GM20000 (cell line): ENCODE measurements at places on chromosomes 7 and 10.

- DNase-seq: no peak
Measured at GRCh38 chr7:104723001-104723400, 291.0 kb upstream of the KMT2E start.

GRCh38 chr7:83509255-83510021 lies 139.5 kb downstream of the SEMA3E start:
- no peak for DNase-seq

DNA sequence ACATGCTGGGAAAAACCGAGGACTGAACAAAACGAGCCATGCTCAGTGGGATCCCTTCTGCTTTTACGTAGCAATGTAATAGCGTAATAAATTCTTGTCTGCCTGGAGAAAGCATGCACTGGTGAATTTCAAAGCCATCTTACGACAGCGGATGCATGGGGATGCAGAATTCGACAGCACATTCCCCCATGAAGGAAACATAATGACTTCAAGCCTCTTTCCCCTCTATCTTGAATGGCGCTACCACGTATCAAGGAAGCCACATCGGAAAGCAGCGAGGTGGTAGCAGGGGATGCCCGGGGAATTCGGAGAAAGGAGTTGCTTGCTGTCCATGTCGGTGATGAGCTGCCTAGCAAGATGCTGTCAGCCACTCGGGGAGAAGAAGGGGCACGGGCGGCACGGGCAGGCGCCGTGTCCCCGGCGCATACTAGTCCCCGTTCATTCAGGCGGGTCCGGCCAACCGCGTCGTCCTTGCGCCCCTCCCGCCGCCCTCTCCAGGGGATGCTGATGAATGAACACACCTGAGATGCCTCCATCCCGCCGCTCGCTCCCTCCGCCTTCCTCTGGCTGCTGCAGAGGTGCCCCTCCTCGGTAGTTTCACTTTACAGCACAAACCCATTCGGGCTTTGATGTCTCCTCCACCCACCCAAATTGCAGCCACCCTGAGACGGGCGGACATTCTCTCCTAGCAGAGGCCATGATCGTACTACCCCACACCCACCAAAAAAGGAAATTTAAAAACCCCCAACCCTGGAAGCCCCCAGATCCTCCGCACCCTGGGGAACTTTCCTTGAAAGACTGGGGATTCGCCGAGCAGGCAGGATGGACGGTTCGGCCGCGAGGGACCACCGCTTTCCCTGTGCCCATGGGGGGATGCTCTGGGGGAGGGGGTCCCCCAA lies 644 bp downstream of the SORBS1 start:
- peak; percentile 70 for DNase-seq

DNA sequence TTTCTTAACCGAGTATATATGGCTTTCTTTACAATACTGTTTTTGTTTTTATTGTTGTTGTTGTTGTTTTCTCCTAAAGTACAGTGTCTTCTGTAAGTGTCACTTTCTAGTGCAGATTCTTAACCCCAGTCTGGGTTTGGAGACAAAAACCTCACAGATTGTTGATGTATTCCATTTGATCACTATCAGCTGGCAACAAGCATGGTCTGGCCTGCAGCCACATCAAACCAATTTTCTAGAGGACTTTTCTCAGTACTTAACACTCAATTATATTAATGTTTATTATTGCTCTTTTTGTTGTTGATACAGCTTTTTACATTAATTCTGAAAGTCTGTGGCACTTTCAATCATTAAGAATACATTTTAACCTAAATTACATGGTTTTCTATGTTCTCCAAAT lies 17.1 kb downstream of the LRRN3 start:
- DNase-seq: no peak

DNA sequence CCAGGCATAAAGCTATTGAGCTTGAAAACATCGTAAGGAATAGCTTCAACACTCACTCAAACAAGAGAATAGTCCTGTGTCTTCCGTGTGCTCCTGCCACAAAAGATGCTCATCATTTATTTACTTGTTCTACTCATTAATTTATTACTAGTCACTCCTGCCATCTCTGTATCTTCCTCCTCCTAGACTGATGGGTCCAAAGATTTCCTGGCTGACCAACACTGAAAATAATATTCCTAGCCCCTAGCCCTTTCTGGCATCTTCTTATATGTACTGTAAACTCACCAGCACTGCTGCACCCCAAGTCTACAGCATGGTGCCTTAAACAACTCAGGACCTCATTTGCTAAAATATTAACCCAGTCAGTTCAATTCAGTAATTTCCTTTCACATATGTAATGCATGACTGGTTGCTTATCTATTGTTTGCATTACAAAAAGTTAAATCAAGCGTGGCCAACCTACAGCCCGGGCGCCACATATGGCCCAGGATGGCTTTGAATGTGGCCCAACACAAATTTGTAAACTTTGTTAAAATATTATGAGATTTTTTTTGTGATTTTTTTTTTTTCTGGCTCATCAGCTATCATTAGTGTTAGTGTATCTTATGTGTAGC lies 86.7 kb upstream of the GSDME start:
- DNase-seq: no peak

DNA sequence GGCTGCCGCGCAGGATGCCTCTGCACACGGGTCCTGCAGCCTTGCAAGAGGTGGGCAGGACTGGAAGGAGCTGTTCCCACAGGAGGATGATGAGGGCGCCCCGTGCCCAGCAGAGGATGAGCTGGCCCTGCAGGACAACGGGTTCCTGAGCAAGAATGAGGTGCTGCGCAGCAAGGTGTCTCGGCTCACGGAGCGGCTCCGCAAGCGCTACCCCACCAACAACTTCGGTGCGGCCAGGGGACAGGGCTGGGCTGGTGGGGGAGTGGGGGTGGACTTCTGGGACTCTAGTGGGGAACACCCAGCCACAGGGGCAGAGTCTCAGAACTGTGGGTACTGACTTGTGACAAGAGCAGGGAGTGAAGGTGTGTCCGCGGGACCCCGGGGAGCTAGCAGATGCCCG lies 16.0 kb downstream of the ZFYVE27 start:
- no peak for DNase-seq

GRCh38 chr10:132187430-132188138 lies 836 bp downstream of the DPYSL4 start:
- no peak for DNase-seq

GRCh38 chr10:110496553-110497437 lies 912 bp upstream of the DUSP5 start:
- DNase-seq: no peak

DNA sequence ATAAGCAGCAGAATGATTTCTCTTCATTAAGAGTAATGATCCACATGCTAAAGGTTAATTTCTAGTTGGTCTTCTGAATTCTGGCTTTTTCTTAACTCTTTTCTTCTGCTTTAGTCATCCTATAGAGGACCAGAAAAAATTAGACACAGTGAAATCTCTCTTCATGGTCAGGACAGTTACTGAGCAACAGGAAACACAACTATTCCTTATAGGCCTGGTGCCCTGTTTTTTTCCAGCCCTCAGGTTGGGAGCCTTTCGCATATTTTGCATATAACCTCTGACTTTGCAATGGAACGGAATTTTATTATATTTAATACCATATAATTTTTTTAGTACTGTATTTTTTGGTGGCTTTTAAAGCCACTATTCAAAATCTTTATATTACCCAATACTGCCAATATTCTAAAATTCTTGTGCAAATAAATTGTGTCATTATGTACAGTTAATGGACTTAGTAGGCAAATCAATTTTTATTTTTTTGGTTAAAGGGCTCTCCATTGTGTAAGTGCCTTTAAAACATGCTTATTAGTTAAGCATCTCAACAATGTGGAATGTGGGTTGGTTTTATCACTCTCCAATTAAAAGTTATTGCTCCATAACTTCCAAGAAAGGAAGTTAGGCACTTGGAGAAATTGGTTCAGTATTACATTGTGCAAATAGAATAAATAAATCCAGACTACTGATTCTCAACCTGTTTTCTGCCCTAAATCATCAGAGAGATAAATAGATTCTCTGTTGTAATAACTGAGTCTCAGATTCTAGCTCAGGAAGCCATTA lies 22.5 kb downstream of the ARL4A start:
- DNase-seq: no peak

DNA sequence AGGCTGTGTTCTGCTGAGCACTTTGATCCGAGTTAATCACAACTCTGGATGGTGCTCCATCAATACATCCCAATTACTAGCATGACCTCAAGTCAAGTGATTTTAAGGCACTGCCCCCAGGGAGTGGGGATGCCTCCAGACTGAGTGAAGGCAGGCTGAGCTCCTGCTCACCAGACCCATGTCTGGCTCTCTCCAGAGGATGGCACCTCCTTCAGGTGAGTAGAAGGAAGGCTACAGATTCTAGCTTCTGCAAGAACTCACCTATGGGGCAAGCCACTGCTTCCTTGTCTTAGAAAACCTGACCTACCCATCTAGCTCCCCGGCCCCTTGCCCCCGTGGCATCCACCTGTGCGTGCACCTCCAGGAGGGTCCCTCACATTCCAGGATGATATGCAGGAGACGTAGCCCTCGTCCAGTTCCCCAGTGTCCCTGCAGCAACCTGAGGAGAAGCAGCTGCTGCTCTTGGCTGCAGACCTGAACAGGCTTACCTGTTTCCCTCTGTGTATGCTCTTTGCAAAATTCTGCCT lies 390.3 kb downstream of the GRID1 start:
- no peak for DNase-seq

- DNase-seq: no peak
Measured at GRCh38 chr7:35747611-35748010, 52.7 kb upstream of the HERPUD2 start.

DNA sequence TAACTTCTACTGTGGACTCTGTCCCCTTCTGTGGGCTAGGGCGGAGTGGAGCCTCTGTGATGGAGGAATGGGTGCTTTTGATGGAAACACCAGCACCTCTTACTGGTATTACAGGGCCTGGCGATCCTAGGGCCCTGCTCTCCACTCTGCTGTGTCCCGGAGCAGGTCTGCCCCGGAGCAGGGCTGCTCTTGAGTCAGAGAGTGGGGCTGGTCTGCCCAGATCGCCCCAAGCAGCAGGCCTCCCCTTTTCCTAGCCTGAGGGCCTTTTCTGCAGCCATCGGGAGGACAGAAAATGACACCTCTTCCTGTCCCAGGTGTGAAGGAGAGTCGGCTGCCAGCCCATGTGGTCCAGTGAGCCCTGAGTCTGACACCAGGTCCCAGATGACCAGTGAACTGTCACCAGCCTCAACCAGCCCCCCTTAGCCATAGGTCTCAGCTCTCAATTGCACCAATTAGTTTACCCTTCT lies 1.4 kb downstream of the ZNF282 start:
- peak; percentile 63 for DNase-seq

DNA sequence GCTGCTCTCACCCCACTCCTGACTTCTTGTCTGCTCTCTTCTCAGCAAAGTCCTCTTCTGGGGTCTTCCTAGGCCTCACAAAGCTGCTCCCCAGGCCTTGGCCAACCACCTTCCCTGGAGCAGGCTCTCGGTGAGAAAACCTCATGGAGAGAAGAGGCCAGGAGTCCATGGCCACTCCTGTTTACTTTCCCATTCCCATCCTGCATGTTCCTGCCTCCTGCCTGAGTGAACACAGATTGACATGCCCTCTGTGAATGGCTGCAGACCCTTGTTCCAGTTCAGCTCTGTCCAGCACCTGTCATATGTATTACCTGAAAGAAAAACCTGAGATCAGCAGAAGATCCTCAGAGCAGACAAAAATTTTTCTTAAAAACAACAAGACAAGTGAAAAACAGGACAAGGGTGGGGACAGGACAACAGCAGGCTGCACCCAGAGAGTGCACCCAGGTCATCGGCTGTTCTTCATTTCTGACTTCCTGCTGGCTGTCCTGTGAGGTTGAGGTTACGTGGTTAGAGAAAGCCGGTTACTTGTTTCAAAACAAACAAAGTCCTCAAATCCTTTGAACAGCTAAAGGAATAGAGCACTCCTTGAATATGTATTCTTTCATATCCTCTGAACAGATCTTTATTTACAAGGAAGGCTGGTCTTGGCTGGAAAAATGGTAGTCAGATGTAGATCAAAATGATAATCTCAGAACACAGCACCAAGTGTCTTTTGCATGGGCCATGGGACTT lies 34.0 kb upstream of the DLD start:
- peak; percentile 35 for DNase-seq

GRCh38 chr10:132713421-132714095 lies 72.4 kb downstream of the NKX6-2 start:
- no peak for DNase-seq

- no peak for DNase-seq
Measured at GRCh38 chr7:112571852-112572607, 91.2 kb downstream of the LSMEM1 start.
